NCI-H1092 treated with DMSO at 0.1 percent for 48 hours (cell line): ENCODE measurements at places on chromosomes 7 and 10.

DNA sequence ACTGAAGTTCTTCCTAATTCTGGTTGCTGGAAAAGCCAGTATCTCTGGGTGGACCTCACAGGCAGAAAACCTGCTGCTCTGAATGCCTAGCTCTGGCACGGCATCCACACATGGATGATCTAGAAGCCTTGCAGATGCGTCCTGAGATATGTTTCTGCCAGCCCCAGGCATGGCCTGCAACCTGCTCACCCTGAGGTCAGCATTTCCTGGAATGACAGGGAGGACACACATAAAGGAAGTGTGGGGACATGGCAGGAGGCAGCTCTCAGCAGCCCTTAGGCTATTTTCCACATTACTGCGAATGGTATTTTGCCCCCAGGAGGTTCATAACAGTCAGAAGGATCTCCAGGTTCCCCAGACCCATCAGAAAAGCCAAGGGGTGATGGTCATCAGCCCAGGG lies 23.2 kb downstream of the PLXNA4 start:
- DNase-seq, result no peak

DNA sequence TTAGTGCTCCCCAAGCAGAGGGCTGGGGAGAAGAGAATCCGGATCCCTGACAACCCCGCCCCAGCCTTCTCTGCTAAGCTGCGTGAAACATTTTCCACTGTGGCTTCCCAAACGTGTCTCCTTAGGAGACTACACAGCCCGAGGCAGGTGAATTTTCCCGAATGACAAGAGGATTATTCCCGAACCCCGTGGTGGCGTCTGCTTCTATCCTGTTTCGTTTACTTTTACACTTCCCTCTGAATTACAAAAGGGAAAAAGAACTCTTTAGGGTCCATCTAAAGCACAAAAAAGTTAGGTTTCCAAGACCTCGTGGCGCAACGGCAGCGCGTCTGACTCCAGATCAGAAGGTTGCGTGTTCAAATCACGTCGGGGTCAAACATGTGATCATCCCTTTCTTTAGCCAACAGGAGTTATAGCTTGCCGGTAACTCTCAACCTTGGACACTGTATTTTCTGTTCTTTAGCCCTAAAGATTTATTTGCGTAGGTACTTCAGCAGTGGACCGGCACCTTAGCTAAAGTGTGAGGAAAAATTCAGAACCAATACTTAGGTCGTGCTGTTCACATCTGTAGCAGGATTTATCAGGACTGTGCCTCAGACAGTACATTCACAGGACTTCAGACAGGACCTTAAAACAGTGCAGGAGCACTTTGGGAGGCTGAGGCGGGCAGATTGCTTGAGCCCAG lies 3.2 kb upstream of the ZNF789 start:
- DNase-seq, result no peak

DNA sequence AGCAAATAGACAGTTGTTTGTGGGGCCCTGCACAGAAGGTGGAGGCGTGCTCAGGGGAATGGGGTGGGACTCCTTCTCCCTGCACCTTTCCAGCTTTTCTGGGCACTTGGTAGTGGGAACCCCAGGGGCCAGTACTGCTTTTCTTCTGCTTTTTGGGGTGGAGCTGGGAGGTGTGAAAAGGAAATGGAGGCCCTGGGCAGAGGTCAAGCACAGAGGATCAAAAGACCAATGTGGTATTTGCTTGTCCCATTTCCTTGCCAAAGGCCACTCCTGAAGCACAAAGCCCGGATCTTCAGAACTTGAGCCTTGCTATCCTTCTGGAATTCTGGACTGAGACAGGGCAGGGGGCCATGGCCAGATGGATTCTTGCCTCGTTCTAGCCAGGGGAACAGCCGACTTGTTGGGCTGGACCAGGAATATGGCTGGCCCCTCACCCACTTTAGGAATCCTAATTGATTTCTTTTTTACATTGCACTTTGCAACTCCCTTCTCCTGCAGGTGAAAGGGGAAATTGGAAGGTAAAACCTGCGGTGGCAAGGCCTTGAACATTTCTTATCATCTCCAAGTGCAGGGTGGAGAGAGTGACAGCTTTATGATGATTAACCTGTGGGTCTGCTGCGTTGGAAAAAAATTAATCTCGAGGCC lies 26.5 kb downstream of the ADRA2A start:
- no peak for DNase-seq

GRCh38 chr10:102064868-102065560 lies at the start of gene HPS6:
TSS of gene HPS6 (plus strand) at chr10:102065349. CDS start at chr10:102065475, 126 bp downstream.
- peak; percentile 49 for DNase-seq

GRCh38 chr10:24239289-24240040 lies 30.5 kb downstream of the KIAA1217 start:
- no peak for DNase-seq

DNA sequence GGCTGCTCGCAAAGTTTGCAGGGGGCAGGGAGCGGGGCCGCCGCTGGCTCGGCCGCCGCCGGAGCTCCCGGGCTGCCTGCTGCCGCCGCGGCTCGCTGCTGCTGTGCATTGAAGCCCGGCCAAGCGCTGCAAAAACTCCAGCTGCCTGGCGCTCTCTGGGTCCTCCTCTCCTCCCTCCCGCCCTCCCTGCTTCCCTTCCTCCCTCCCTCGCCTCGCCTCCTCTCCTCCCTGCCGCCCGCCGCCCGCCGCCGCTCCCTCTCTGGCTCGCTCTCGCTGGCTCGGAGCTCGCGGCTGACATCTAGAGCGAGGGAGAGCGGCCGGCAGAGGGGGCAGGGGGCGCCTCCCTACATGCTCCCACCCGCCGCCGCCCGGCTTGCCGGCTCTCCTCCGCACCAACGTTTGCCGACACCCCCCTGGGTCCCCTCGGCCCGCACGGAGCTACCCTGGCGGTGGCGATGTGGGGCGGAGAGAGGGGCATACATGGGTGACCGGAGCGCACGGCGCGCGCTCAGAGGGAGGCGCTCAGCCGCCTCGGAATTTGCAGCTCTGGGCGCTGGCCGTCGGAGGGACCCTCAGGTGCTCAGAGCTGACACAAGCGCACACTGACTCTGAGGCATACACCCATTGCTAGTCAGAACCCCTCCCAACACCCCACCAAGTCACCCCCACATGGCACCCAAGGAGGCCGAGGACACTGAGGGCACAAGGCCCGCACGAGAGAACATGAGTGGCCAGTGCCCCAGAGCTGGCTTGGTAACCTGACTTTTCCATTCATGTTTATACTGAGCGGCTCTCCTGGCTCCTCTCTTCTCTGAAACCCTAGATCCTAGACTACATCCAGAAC lies 1.2 kb upstream of the PLXNA4 start:
- DNase-seq, result peak; percentile 75

DNA sequence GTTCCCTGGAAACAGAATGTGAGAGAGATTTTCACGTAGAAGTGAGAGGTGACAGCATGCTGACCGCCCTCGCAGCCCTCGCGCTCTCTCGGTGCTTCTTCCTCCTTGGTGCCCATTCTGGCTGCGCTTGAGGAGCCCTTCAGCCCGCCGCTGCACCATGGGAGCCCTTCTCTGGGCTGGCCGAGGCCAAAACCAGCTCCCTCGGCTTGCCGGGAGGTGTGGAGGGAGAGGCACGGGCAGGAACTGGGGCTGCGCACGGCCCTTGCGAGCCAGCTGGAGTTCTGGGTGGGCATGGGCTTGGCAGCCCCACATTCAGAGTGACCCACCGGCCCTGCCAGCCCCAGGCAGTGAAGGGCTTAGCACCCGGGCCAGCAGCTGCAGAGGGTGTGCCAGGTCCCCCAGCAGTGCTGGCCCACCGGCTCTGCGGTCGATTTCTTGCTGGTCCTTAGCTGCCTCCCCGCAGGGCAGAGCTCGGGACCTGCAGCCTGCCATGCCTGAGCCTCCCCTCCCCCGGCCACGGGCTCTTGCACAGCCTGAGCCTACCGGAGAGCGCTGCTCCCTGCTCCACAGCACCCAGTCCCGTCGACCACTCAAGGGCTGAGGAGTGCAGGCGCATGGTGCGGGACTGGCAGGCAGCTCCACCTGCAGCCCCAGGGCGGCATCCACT lies 888.7 kb upstream of the ZWINT start:
- DNase-seq, result no peak

- no peak for DNase-seq
Measured at GRCh38 chr10:45487735-45488134, 113.7 kb downstream of the ALOX5 start.

DNA sequence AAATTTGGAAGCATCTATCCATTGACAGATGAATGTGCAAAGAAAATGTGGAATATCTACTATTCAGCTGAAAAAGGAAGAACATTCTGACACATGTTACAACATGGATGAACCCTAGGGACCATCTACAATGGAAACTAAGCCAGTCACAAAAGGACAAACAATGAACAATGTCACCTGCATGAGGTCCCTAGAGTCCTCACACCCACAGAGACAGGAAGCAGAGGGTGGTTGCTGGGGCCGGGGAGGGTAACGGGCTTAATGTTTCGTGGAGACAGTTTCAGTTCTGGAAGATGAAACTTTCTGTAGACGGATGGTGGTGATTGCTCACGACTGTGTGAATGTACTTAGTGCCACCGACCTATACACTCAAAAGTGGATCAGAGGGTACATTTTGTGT lies 282.9 kb downstream of the ADARB2 start:
- DNase-seq, result no peak

- DNase-seq, result no peak
Measured at GRCh38 chr7:132206594-132206993, 369.7 kb downstream of the PLXNA4 start.

GRCh38 chr7:114670676-114671075 lies 251.2 kb upstream of the MDFIC start:
- DNase-seq, result no peak
